Foreskin fibroblast (primary cell): ENCODE measurements at places on chromosomes 2 and 18.

DNA sequence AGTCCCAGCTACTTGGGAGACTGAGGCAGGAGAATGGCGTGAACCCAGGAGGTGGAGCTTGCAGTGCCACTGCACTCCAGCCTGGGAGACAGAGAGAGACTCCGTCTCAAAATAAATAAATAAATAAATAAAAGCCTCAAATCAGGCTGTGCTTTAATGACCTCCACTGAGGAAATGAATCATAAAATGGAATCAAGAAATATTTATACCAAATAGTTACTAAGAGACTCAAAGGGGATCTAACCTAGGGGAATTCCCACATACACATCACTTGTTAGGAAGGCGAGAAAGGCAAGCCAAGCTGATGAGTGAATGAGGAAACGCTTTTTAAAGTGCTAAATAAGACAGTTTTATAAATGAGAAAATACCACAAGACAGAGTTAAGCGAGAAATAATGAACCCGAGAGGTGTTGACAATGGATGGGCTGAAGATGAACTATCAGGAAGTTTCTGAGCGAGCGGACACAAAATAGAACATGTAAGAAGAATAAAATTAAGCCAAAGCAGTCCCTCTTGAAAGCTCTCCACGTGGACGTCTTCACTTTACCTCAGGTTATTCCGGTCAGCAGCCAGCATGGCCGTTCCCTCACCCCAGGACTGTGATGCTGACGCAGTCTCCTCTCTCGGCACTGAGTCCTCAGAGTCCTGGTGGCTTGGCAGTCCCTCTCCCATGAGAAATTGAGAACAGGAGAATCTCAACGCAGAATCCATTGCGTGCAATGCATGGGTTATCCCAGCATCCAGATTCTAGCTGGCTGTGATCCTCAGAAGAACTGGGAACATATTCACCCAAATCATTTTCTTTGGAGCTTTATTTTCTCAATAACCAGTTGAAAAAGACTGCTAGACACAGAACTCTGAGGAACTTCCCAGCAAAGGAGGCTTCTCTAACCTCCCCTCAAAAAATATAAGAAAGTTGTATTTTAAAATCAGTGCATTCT is 22.3 kb downstream of the PXDN start:
- peak; percentile 81 for DNase-seq

GRCh38 chr2:22946553-22946952 is 438.4 kb upstream of the KLHL29 start:
- no peak for DNase-seq

GRCh38 chr2:99543247-99543646 is 53.4 kb upstream of the REV1 start:
- DNase-seq = no peak

GRCh38 chr2:18998491-18998890 is 359.9 kb downstream of the OSR1 start:
- no peak for DNase-seq

DNA sequence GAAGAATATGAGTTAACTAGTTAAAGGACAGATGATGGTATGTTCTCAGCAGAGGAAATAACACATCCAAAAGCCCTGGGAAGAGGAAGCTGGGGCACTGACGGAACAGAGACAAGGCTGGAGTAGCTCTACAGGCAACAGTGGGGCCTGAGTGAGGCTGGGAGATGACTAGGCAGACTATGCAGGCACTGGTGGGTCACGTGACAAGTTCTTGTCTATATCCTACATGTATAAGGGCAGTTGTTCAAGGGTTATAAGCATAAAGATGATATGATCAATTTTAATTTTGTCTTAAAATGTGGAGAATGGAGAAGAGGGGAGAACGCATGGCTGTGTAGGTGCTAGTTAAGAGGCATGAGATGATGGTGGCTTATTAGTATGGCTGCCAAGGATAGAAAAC is 68.6 kb downstream of the KCNS3 start:
- no peak for DNase-seq

DNA sequence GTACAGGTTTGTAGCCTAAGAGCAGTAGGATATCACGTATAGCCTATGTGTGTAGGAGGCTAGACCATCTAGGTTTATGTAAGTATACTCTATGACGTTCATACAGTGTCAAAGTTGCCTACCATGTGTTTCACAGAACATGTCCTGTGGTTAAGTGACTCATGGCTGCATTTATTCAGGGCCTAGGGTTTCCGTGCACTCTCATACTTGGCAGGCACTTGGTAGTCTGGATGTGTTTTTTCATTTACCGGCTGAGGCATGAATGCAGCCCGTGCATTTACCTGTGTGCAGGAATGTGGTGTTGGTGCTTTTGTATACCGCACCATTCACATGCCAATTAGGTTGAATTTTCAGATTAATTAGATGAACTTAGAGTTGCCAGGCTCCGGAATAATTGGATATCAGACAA is 43.4 kb downstream of the MYL12B start:
- DNase-seq = peak; percentile 94

- no peak for DNase-seq
Measured at GRCh38 chr2:190879474-190880377, 895 bp upstream of the GLS start.

DNA sequence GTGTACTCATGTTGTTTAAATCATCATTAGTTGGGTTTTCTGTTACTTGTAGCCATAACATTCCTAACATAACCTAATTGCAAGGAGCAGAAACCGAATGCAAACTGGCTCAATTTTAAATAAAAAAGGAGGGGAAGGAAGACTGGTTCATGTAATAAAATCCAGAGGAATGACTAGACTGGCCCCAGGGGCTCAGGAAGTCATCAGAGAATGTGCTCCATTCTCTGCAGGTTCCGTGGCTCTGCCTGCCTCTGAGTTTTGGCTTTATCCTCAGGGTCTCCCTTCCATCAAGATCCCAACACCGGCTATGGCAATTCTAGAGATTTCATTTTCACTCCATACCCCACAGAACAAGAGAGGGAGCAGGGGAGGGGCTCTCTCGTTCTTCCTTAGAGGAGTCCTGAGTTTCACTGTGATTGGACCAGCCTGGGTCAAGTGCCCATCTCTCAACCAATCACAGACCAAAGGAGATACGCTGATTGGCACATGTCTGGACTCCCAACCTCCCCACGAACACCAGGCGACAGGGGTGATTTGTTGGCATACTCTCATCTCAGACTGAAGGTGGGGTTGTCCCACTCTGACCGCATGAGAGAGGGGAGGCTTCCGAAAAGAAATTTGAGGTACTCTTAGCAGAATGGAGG is 64.8 kb downstream of the NPPC start:
- DNase-seq = no peak

DNA sequence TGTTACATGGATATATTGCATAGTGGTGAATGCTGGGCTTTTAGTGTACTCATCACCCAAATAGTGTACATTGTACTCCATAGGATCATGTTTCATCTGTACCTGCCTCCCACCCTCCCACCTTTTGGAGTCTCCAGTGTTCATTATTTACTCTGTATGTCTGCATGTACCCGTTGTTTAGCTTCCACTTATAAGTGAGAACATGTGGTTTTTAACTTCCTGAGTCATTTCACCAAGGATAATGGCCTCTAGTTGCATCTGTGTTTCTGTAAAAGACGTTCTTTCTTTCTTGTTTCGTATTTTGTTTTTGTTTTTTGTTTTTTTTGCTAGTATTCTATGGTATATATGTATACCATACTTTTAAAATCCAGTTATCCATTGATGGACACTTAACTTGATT is 107.5 kb downstream of the MSTN start:
- peak; percentile 9 for DNase-seq

DNA sequence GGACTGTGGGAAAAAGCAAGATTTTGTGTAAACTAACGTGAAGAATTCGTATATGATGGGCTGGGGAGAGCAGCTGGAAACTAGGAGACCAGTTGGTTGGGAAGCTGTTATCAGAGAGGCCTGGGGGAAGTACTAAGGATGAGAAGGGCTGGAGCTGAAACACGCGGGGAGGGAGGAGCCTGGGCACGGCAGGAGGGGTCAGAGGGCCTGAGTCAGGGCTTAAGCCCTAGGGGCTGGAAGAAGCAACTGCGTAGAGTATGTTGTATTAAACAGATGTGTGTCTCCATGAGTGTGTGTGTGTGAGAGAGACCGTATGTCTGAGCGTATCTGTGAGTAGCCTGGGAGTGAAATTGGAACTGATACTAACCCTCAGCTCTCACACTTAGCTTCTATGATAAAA is 8.4 kb downstream of the POMC start:
- no peak for DNase-seq

DNA sequence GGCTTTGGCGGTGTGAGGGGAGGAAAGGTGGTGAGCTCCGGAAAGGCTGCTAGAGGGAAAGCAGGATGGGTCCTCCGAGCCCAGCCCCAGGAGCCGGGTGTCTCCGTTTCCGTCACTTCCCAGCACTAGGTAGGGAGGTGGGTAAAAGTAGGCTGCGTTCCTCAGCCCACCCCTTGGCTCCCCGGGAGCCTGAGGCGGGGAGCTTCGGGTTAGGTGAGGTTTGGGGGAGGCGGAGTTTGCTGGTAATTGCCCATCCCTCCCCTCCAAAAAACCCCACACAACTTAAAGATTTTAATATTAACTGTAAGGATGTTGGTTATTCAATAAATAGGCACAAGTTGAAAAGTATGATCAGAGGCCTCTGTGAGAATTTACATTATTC is 552 bp upstream of the ATF2 start:
- DNase-seq = no peak

GRCh38 chr2:121699421-121700333 is 37.0 kb downstream of the NIFK start:
- peak; percentile 81 for DNase-seq

- DNase-seq = no peak
Measured at GRCh38 chr2:181426672-181427071, 30.5 kb upstream of the ITGA4 start.

GRCh38 chr2:223580951-223581350 is 21.2 kb downstream of the SCG2 start:
- DNase-seq = peak; percentile 75

- no peak for DNase-seq
Measured at GRCh38 chr2:230984393-230985220, 11.3 kb upstream of the SPATA3 start.

- DNase-seq = no peak
Measured at GRCh38 chr2:157918319-157918718, 42.2 kb upstream of the ACVR1 start.

GRCh38 chr2:45093663-45094062 is 84.4 kb upstream of the SIX2 start:
- no peak for DNase-seq

GRCh38 chr18:69064063-69064462 is 266.2 kb downstream of the CCDC102B start:
- DNase-seq = no peak

GRCh38 chr2:229443546-229444268 is 172.6 kb upstream of the PID1 start:
- DNase-seq = no peak

DNA sequence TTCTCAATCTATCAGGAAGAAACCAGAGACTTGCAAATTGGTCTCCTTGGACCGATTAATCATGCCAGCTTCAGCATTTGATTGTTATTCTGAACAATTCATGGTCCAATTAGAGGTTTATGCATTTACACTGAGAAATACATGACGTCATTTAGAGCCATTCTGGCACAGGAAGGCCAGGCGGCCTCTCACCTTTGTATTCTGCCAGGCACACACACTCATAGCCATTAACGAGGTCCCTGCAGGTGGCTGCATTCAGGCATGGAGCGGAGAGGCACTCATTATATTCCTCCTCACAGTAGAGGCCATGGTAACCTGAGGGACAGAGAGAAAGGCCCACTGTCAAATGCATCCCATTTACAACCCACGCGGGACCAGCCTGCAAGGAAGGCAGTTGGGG is 146.8 kb upstream of the PID1 start:
- no peak for DNase-seq

- no peak for DNase-seq
Measured at GRCh38 chr18:56443166-56443907, 195.1 kb downstream of the TXNL1 start.

DNA sequence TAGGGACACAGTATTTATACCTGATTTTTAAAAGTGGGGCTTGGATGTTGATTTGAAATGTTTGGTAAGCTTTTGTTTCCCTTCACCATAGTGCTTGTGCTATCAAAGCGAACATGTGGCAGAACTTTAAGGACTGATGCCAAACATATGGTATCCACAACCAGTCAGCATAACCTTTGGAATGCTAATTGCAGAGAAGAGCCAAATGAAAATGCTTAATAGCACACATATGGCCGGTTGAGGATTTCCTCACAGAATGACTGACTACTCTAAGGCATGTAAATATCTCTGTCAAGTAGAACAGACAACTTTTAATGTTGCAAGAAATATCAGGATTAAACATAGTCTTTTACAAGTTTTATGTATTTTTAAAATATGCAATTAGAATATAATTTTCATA is 120.9 kb upstream of the COL3A1 start:
- peak; percentile 96 for DNase-seq

DNA sequence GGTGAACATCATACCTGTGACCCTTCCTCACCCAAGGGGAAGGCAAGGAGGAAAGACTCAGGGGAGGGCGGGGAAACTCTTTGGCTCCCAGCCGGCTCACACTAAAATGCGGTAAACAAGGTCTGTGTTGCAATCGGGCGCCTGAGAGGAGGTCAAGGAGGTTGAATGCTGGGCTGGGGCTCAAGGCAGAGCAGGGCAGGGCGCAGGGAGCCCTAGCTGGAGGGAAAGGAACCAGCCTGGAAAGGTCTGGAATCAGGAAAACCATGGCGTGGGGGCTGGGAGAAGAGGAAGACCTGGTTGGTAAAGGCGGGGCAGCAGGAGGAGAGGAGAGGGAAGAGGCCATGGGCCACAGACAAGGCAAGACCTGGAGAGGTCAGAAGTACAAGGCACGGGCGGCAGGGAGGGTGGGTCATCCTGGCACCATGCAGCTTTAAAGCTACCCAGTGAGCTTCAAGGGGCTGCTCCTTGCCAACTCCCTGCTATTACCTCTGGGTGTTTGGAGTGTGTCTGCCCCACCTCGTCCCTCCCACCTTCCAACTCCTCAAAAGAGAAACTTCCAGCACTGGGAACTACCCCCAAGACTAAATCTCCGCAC is 4.8 kb upstream of the TMEM37 start:
- no peak for DNase-seq

DNA sequence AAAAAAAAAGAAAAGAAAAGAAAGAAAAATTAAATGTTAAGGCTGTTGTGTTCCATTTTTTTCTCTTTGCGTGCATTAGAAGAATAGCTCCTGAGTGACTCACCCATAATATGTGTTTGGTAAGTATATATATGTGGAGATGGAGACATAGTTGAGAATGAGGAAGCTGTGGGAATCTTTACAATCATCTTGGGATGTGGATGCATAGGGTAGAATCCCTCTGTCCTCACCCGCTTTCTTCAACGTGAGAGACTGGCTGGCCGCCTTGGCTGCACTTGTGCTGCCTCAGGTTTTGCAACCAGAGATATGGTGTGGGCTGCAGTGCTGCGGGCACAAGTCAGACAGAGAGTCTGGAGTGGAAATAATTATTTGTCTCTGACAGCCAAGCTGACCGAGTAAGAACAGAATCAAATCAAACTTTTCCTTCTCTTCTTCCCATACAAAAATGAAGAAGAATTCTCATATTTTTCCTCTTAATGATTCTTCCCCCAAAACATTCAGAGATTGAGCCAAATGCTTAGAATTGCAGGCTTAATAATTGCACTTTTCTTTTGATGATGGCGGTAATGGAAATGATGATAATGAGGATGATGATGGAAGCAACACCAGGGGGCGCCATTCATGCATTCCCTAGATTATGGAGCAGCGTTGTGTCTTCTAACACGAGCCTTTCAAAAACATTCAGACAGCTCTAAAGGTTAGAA is 48.5 kb downstream of the SERPINB7 start:
- no peak for DNase-seq
